Activated CD4-positive, alpha-beta memory T cell treated with anti-CD3 and anti-CD28 coated beads, Interleukin-2, amount 10 ng/mL, durations not matched to agents 7 days and 5 days (primary cell): ENCODE measurements at places on chromosomes 11 and 22.

GRCh38 chr11:62593434-62594044, 2.2 kb upstream of the TUT1 start:
- no peaks in the 10 kb centered on the region for H3K27me3 ChIP-seq
- H3K4me1 ChIP-seq = peaks cover 78% of the 10 kb centered on the region
- H3K27ac ChIP-seq = peak overlapping the region; percentile 89
- peak; percentile 88 for DNase-seq
- H3K4me3 ChIP-seq = peak overlapping the region; percentile 63
- H3K36me3 ChIP-seq = peaks cover 71% of the 10 kb centered on the region

DNA sequence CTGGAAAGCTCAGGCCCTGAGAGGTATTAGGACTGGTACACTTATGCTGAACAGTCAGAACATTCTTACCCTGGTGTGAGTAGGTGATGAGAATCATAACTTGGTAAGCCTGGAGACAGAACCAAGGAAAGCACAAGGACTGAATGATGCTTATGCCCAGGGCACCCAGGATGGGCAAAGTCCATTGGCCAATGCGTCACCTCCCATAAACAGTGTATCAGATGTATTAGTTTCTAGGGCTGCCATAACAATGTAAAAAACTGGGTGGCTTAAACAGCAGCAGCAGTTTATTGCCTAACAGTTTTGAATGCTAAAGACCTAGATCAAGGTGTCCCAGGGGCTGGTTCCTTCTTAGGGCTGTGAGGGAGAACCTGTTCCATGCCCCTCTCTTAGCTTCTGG, 107.0 kb downstream of the FAR1 start:
- H3K4me1 ChIP-seq = peaks cover 3% of the 10 kb centered on the region
- peaks cover 6% of the 10 kb centered on the region for H3K27me3 ChIP-seq
- no peaks in the 10 kb centered on the region for H3K36me3 ChIP-seq
- no peak for DNase-seq

GRCh38 chr11:120139316-120140069, 1.6 kb upstream of the TRIM29 start:
- peaks cover 8% of the 10 kb centered on the region for H3K27me3 ChIP-seq
- no peaks in the 10 kb centered on the region for H3K4me1 ChIP-seq
- DNase-seq = peak; percentile 7
- H3K36me3 ChIP-seq = no peaks in the 10 kb centered on the region
- no peak overlapping the region for H3K4me3 ChIP-seq
- no peak overlapping the region for H3K27ac ChIP-seq

- no peak overlapping the region for H3K27ac ChIP-seq
- peak; percentile 73 for DNase-seq
- peaks cover 4% of the 10 kb centered on the region for H3K27me3 ChIP-seq
- H3K36me3 ChIP-seq = no peaks in the 10 kb centered on the region
These were observed 6.0 kb upstream of the MAPK11 start for GRCh38 chr22:50276143-50276542.

DNA sequence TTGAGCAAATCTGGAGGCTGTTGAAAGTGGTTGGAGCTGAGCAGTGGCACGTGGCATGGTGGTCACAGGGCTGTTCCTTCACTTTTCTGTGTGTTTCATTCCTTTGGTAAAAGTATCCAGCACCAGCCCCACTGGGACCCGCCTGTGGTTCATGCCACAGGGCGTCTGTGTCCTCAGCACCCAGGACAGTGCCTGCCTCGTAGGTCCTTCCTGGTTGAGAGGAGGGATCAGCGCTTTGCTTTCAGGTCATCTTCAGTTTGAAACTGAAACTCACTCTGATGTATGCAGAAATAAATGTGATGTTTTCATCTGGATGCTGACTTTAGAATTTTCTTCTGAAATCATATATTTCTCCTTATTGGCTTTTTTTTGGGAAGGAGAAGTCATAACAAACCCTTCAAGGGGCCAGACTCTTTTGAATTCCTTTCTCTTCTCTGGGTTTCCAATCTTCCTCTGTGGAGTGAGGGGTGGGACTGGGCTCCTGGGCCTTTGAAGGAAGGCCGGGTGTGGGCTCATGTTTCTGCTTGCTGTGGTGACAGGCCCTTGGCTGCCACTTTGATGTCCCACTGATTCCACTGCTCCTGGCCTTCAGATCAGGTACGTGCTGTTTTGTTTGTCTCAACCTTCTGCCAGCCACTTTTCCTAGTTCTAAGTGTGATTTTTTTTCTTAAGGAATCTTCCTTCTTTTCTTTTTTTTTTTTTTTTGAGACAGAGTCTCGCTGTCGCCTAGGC, 26.2 kb downstream of the TBC1D22A start:
- peak; percentile 55 for DNase-seq
- peak overlapping the region; percentile 100 for H3K27ac ChIP-seq
- H3K4me1 ChIP-seq = peaks cover 57% of the 10 kb centered on the region
